NCI-H1105 treated with DMSO at 0.1 percent for 48 hours (cell line): ENCODE measurements at places on chromosomes 2 and 18.

- DNase-seq: no peak
These were observed 68.8 kb downstream of the CLHC1 start for GRCh38 chr2:55163274-55163721.

- no peak for DNase-seq
These were observed 17.2 kb upstream of the TNP1 start for GRCh38 chr2:216877085-216877484.

- no peak for DNase-seq
These were observed 47.4 kb upstream of the GPR45 start for GRCh38 chr2:105194022-105194675.

DNA sequence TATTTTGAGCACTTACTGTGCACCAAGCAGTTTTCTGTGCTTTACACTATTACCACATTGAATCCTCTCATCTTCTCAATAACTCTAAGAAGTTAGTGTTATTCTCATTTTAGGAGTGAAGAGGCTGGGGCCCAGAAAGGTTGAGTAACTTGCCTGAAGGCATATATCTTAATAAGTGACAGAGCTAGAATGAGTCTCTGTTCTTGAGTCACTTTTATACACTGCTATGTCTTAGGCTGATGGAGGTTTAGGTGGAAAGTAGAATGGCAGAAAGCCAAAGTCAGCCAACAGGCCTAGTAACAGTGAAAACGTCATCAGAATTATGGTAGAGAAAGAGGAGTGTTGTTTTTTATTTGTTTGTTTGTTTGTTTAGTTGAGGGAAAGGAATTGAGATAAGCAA is 27.9 kb upstream of the RPE start:
- no peak for DNase-seq
